ENCODE measurements at places on chromosomes 11 and 22.

- DNase-seq = no peak
Measured at GRCh38 chr22:33658775-33659174, 261.5 kb downstream of the LARGE1 start.

- DNase-seq = no peak
Measured at GRCh38 chr22:47987885-47988515, 1225.5 kb downstream of the TBC1D22A start.

GRCh38 chr11:63015521-63016215 is at the start of gene SLC22A8:
Gene SLC22A8, minus strand, starts transcription at chr11:63015841. Its CDS starts 883 bp downstream, at chr11:63014958.
- no peak for DNase-seq

GRCh38 chr11:70525466-70525865 is 127.1 kb downstream of the CTTN start:
- peak; percentile 21 for DNase-seq

GRCh38 chr11:3686751-3687150 is 15.6 kb upstream of the CHRNA10 start:
- DNase-seq = no peak

GRCh38 chr22:42758931-42759629 is 38.4 kb upstream of the A4GALT start:
- DNase-seq = no peak

GRCh38 chr11:74687237-74688023 is 43.8 kb downstream of the CHRDL2 start:
- DNase-seq = no peak

DNA sequence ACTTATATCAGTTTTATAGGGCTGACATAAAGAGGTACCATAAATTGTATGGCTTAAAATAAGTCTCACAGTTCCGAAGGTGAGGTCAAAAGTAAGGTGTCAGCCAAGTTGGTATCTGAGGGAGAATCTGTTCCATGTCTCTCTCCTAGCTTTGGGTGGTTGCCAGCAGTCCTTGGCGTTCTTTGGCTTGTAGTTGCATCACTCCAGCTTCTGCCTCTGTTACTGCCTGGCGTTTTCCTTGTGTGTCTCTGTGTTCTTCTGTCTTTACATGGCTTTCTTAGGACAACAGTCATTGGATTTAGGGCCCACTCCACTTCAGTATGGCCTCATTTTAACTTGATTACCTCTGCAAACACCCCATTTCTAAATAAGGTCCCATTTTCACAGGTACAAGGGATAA is 16.7 kb downstream of the MMP7 start:
- DNase-seq = peak; percentile 22

- DNase-seq = peak; percentile 93
Measured at GRCh38 chr11:1694064-1694845, 2.7 kb upstream of the KRTAP5-6 start.

DNA sequence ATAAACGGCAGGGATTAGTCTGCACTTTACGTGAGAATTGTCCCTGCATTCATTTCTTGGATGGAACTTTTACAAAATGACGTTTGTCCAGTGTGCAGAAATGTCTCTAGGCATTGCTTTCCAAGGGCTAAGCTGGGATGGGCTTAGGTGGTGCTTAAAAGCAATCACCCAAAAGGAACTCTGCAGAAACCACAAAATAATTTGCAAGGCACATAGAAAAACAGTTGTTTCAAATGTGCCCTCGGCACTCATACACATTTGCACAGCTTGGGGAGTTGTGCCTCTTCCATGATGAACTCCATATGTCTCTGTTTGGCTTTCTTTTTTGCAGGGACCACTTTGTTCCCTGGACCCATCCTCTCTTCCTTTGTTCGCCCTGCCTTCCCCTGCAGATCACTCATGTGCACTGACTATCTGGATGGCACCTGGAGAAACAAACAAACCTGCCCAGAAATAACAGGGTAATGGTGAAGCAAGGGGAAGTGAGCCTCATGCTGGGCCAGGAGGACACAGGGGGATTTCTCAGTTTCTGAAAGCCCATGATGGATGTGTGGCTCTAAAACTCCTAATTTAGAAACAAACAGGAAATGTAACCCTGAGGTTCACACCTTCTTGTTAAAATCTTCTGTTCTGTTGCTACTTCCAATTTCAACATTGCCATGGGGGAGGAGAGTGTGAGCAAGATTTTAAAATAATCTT is 150.2 kb downstream of the SNX19 start:
- no peak for DNase-seq

DNA sequence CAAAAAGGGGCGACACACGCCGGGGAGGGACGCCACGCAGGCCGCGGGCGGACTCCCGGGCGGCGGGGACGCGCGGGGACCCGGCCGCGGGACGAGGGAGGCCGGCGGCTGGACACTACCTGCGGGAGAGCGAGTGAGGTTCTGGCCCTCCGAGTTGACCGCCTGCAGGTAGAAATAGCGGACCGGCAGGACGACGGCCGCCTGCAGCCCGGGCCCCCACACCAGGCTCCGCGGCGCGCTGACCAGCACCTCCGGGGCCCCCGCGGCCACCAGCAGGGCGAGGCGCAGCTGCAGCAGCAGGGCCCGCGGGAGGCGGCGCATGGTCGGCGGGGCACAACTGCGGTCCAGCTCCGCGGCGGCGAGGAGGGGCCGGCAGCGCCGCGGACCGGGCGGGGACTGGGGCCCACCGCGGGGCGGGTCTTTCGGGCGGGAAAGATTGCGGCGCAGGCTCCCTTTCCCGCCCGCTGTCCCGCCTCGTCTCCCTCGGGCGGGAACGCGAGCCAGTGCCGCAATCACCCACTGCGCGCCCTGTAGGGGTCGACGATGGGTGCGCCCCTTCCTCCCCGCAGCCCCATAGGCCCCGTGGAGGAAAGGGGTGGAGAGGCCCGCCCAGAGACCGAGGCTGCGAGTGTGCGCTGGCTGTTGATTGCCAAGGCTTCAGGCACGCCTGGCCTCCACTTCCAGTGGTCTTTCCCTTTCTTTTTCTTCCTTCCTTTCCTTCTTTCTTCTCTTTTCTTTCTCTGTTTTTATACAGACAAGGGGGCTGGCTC is at the start of gene POGLUT3:
POGLUT3 (minus strand) TSS at position 339 of the 770 bp plus-strand sequence; CDS start at position 321, 18 bp downstream.
- peak; percentile 68 for DNase-seq

All from Peyer's patch (tissue), 4 donors.